ENCODE measurements at places on chromosomes 16 and 17.

DNA sequence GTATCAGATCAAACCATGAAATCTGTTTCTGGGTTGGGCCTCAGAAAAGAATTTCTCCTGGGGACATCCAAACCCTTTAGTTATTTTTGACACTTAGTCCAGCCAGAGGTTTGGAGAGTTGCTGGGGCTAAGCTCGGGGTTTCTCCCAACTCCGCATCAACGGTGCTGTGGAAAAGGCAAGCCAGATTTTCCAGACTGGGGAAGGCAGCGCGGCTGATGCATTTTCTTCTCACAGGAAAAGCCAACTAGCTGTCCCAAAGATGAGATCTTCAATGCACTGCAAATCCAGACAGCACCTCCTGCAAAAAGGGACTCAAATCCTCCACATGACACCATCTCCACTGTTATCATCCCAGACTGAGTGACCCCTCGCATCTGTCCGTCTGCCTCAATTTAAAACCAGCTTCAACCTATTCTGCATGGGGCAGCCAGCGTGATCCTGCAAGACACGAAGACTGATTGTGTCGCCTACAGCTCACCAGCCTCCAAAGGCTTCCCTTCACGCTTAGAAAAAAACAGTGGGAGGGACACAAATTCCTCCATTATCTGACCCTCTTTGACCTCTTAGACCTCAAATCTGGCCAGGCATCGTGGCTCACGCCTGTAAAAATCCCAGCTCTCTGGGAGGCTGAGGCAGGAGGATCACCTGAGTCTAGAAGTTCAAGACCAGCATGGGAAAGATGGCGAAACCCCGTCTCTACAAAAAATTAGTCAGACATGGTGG lies 62.0 kb downstream of the GAS7 start:
- no peak for DNase-seq

DNA sequence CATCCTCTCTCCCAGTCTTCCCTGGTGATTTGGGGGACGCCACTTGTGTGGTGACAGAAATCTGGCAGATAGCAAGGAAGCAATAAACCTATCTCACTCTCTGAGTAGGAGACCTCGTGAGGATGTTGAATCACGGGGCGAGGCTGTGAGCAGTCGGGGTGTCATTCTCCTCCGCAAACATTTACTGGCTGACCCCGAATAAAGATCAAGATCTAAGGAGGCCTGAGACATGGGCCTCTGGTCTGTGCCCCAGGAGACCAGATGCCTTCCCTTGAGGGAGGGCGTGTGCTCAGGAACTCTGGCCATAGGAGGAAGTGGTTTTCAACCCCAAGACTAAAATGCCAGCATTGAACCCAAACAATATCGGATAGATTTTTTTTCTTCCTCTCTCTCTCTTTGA lies 53.1 kb downstream of the FOXL1 start:
- DNase-seq: no peak

DNA sequence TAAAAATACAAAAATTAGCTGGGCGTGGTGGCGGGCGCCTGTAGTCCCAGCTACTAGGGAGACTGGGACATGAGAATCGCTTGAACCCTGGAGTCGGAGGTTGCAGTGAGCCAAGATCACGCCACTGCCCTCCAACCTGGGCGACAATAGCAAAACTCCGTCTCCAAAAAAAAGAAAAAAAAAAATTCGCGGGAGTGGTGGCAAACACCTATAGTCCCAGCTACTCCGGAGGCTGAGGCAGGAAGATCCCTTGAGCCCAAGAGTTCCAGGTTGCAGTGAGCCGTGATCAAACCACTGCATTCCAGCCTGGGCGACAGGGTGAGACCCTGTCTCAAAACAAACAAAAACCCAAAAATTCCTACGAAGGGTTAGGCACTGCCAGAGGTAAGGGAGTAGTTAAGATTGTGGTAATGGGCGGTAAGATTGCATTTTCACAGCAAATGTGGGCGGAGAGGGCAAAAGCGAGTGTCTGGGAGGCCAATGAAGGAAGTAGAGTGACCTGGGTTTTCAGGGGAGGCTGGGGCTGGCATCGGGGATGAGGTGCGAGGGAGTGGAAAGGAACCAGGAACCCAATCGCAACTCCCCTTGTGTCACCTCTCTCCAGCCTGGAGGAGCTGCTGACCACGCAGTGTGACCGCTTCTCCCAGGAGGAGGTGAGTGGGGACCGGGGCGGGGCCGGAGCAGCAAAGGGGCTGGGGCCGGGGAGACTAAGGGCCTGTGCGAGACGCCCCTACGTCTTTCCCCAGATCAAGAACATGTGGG lies 2.6 kb downstream of the MYL11 start:
- DNase-seq: peak; percentile 77

GRCh38 chr17:69350911-69351310 lies 24.0 kb upstream of the ABCA5 start:
- DNase-seq: no peak

- DNase-seq: no peak
Observed at GRCh38 chr17:46086821-46087220, 87.8 kb downstream of the STH start.

DNA sequence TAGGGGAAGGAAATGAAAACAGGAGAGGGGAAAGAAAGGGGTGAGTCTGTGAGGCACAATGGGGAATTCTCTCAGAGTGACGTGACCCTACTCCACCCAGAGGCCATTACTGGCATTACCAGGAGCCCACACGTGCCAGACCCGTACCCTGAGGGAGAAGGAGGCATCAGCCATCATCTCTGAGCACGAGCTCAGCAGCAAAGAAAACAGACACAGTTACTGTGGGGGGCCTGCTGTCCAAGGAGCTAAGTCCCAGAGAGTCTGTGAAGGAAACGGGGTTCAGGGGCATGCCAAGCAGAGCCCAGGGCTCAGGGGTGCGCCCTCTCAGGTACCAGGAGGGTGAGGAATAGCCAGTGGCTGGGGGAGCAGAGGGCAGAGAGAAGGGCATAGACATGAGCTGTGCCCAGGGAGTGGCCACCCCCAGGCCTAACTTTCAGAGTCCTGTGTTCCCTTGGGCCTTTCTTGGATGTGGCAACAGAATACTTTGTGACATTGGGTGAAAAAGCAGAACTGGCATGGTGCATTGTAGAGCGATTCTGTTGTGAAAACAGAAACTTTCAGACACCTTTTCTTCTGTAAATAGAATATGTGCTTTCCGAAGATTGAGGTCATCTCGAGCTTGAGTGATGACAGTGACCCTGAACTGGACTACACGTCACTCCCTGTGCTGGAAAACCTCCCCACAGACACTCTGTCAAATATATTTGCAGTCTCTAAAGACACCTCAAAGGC lies 11.3 kb downstream of the TAF1C start:
- peak; percentile 80 for DNase-seq

DNA sequence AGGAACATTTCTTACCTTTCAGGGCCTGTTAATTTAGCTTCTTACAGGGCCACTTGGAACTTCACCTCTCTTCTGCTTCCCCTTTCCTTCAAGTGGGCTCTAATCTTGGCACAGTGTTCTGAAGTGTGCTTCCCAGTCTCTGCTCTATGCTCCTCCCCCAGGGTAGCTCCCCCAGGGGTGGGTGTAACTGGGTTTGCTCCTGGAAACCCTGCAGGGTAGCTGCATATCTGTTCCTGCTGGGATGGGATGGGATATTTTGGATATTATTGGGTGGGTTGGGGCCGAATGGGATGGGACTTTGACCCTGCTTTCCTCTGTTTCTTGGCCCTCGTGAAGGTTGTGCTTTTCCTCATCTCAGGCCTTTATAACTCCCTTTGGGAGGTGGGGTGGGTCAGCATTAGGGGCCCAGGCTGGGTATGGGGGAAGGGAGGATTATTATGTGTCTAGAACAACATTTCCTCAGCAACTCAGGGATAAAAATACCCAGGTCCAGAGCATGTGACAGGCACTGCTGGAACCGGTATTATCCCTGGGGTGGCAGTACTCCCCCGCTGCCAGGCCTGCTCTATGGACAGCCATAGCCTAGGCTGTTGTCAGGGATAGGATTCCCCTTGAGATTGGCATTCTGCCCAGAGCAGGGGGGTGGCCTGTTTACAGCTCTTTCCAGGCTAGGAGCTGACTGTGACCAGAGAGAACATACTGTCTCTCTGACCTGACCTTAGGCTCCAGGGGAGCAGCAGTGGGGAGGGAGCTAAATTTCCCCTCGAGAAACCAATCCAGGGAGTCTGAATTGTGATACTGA lies 5.0 kb downstream of the NFE2L1 start:
- DNase-seq: no peak

GRCh38 chr17:68782789-68783188 lies 172.4 kb downstream of the ABCA8 start:
- DNase-seq: no peak

DNA sequence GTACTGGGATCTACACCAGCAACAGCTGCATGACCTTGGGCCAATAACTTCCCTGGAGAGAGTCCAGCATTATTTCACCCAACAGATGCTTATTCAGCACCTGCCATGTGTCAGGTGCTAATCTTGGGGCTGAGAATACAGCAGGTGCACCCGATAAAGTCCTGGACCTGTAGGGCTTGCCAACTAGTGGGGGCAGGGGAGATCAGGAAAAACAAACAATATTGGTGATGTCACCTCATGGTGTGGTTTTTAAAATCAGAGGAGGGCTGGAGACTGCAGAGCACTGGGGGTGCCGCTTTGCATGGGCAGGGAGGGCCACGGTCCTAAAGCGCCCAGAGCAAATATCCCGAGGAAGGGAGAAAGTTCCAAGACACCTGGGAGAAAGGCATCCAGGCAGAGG lies 218.8 kb downstream of the C16orf95 start:
- no peak for DNase-seq

DNA sequence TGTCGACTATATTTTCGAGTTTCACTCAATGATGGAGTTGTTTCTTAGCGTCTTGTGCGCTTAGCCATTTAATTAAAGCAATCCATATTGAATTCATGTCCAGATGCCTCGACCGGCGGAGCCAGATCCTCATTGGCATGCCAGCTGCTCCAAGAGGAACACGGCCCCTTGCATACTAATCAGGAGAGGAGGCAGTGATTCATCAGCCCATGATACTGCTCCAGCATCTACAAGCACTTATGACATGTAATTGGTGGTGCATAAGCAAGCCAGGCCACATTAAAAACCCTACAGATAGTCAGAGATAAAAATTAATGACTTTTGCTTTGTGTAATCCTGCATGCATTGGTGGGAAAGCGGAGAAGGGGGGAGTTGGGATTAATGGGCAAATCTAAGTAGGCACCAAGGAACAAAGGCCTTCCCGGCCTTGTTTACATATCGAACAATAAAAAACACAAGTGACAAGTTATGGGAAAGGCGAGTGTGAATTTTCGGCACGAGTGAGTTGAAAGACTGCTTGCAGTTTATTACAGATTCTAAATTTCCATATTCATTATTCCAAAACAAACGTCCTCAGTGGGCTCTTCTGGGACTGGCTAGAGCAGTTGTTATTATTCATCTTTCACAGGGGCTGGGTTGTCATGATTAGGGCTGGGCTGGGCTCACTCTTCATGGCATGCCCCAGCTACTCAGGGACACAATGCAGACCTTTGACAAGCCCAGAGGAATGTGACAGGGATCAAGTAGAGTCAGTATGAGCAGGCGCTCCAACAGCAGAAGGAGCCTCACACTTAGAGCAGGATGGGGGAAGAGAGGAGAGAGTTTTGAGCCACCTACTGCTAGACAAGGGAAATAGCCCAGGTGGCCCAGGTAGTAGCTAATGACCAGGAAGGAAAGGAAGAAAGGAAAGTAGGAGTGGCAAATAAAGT lies 281.7 kb upstream of the ZFHX3 start:
- no peak for DNase-seq

DNA sequence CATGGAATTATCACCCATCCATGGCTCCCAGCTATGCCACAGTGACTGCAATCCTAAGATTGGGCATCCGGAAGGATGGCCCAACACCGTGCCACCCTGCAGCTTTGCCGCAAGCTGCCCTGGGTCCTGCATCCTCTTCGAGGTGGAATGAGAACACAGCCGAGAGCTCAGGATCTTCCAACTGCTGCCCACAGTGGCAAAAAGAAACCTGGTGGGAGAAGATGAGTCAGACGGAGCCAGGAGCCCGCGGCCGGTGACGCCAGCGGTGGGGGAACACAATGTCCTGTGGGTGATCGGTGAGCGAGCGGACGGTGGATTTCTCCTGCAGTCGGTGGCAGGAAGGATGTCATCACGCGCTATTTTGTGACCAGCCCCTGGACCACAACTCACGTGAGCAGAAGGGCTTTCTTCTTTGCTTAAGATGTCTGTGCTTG lies 20.1 kb downstream of the CD7 start:
- DNase-seq: peak; percentile 89

DNA sequence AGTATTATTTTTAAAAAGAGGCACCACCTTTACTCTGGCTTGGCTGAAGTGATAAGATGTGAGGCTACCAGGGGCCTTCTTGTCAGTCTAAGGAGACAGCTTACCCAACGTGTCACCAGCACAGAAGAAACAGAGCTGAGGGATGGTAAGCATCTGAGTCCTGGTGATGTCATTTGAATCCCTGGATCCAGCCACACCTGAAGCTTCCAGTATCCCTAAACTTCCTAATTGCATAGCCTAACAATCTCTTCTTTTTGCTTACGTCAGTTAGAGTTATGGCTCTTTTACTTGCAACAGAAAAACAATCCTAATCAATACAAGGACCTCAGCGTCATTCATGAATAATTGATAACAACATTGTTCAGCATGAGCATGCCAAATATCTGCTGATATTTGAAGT lies 436.6 kb downstream of the SHISA9 start:
- DNase-seq: no peak

DNA sequence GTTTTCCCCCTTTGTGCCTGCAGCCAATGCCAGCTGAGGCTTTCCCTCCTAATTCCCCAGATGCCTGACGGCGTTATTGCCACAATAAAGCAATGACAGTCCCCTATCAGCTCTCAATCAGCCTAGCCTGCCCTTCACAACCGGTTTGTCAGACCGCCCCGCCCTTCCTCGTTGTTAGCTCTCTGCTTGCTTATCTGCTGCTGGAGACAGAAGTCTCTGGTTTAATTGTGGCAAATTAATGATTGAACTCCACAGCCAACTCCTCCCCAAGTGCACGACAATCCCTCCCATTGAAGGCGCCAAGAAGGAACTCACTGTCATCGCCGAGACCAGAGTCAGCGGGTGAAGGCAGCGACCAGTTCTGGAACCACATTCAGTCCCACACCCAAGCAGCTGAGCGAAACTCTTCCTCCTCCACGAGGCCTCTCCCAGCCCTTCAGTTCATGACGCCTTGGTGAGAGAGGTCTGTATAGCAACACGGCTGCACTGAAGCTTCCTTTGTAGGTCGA lies 474.4 kb downstream of the SLC39A11 start:
- no peak for DNase-seq

GRCh38 chr17:20200016-20200795 lies 191.0 kb downstream of the SPECC1 start:
- DNase-seq: no peak

GRCh38 chr17:50575581-50576210 lies 15.2 kb downstream of the CACNA1G start:
- no peak for DNase-seq
